ENCODE measurements at places on chromosomes 2 and 18. TPM values are rescaled to one million over a fixed set of nuclear protein-coding genes. Genes with fewer than 3 reads are reported as not detected.

ALPG gene
- total RNA-seq: not detected

NAT8 gene
- not detected for total RNA-seq

EHD3 gene
- total RNA-seq: 0.74 TPM

MGAT4A gene
- total RNA-seq: 87.5 TPM

PSME4 gene
- 31.5 TPM for total RNA-seq

ITM2C gene
- 13.6 TPM for total RNA-seq
